ENCODE measurements at places on chromosomes 11 and 22.

DNA sequence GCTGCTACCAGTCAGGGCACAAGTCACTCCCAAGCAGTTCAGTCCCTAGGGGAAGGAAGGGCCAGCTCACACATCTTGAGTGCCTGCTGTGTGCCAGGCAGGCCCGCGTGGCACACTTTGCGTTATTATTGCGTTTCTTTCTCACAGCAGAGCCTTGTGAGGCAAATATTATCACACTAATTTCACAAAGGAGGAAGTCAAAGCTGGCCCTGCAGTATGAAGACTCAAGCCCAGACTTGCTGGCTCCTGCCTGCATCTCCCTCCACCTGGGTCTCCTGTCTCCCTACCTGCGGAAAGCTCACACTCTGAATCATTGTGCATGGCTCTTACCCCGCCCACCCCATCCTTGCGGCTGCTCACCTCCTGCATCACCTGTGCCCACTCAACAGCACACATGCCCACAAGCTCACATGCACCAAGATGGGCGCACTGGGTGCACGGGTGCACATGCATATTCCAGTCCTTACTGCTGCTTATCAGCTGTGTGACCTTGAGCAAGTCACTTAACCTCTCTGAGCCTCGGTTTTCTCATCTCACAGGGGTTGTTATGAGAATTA is 31.7 kb upstream of the P2RY2 start:
- DNase-seq: no peak

DNA sequence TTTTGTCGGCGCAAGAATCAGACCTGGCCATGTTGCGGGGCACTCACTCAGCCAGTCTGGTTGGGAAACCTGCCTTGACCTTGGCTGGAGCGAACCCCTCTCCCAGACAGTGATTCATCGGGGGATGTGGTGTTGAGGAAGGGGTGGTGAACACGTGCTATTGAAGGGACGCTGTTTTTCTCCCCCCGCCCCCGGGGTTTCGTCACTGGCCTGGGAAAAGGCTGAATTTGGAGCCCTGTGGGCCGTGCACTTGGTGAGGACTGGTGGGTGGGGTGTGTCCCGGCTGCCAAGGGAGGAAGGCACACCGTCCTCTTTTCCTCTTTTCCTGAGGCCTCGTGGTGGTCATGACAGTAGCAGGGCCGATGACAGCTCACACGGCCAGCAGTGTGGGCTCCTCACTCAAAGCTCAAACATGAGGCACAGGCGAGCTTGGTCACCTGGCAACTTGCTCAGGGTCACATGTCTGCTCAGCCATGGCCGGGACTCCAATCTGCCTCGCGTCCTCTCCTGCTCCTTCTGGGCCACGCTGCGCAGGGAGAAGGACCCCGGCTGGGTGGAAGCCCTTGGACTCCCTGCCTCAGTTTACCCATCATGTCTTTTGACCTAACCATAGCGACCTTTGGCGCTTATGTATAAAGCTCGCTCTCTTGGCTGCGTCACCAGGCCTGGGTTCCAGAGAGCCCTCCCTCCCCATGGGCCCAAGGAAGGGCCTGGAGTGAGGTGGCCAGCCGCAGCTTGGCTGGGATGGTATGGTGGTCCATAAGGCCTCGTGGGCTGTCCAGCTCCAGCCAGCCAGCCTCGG is 49.4 kb downstream of the SMIM38 start:
- no peak for DNase-seq

DNA sequence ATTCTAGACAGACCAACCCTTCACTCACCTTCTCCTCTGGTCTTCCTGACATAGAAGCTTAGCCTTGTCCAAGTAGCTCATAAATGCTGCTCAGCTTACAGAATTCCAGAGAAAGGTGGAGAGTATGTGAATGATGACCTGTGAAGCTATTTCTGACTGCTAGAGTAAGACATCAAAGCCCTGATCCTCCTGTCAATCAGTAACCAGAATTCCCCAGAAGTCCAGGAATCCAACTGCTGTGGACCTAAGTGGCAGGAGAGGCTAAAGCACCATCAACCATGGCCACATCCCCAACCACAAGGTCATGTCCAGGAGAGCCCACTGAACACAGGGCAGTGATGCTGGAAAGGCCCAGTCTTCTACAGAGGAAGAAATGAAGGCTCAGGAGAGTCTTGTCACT is 2.6 kb downstream of the OR51G2 start:
- DNase-seq: no peak

DNA sequence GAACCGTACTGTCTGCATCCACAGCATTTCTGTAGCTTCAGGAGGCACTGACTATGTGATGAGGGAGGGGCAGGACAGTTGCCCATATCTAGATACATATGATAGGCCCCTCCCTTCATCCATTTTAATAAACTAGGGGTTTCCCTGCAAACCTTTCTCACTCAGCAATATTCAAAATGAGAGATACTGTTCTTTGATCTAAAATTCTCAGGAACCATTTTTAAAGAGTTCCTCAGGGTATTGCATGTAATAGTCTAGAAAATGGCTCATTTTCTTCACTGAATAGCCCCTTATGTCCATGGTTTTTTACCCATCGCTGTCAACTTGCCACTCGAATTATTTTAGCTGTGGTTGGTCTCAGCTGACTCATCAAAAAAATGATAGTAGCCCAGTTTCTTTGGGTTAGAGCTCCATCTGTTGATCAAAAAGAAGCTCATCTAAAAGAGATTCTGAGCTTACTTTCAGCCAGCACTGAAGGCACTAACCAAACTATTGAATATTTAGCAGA is 37.0 kb upstream of the DNAJB7 start:
- DNase-seq: no peak
